Naive B cell (primary cell): ENCODE measurements at places on chromosomes 4 and X.

- no peak for DNase-seq
Observed at GRCh38 chrX:40933706-40934425, 151.4 kb upstream of the USP9X start.

GRCh38 chrX:130330146-130330545 is 9.6 kb upstream of the SLC25A14 start:
- DNase-seq = no peak

- peak; percentile 66 for DNase-seq
Observed at GRCh38 chr4:2792711-2793585, at the start of gene SH3BP2. TSS of gene SH3BP2 (plus strand) at chr4:2793085. CDS start at chr4:2820618, 27,533 bp downstream.

GRCh38 chrX:22135994-22136684 is 104.0 kb downstream of the PHEX start:
- peak; percentile 25 for DNase-seq

- DNase-seq = no peak
Observed at GRCh38 chr4:107593230-107593629, 126.8 kb downstream of the PAPSS1 start.

DNA sequence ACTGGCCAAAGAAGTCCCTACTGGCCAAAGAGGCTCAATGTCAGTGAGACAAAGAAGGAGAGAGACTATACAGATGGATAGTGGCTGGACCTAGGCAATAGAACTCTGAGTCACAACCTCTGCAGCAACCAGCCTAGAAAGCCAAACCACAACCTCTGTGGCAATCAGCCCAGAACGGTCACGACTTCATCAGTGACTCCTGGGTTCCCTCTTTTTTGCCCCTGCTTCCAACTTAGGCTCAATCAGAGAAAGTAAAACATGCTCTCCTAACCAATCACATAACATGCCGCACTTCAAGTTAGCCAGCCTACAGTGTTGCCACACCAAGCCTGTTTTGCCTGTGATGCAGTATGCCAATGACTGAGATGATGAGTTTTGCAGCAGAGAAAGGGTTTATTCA is 203.4 kb downstream of the ANAPC10 start:
- no peak for DNase-seq

- no peak for DNase-seq
Observed at GRCh38 chr4:128775477-128775876, 34.0 kb upstream of the JADE1 start.

DNA sequence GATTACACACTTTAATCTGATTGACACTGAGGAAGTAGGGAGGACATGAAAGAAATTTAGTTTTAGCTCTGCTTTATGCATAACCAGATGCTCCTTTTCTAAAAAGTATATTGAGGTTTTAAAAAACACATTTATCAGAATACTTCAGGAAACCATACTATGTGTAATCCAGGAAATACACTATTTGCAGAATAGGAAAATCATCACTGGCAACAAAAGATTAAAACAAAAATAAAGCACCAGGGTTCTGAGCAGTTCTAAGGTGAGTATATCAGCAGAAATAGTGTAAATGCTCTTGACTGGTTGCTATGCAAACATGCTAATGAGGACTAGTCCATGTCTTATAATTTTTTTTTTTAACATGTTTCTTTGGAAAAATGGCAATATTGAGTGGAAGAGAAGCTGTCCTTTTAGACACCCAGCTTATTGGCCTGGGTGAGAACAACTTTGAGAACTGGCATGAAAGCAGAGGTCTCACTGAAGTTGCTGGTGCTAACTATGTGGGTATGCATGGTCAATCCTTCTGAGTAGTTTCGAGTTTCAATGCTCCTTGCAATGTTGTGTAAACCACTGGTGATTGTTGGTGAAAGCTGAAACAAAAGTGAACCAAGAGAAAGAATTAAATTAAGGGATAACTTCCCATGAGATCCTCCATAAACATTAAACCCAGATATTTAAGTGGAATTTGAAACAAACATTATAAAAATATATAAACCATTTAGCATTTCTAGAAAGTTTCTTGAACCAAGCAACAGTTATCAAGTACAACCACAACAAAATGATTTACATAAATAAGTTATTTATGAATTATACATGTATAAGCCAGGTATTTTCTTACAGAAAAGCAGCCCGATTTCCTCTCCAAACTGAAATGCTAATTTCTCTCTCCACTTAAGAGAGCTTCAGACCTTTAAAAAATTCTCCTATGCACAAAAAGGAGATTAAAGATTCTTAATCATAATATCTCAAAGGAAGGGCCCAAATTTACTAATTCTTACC is 20.4 kb upstream of the SCD5 start:
- DNase-seq = no peak

DNA sequence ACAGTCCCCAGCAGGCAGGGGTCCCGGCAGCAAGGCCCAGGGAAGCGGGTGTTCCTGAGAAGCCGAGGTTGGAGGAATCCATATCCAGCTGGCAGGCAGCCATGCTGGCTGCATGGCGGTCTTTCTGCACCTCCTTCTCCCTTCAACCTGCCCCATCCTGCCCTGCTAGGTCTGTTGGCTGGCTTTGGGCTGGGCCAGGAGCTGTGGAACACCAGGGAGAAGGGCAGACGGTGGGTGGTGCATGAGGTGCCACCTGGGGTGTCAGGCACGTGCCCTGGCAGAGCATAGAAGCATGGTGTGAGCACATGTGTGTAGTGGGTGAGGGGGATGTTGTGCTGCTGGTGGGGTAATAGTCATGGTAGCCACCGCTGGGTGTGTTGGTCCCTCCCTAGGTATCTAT is 150.1 kb downstream of the PJA1 start:
- DNase-seq = no peak
